Left cardiac atrium (tissue), 4 donors: ENCODE measurements at places on chromosomes 3 and 15. TPM values are rescaled to one million over a fixed set of nuclear protein-coding genes. Genes with fewer than 3 reads are reported as not detected.

Gene ISY1
- 28.3 TPM for total RNA-seq

Gene NUDT16
- total RNA-seq = 25.4 TPM

Gene NECTIN3
- total RNA-seq = 13.2 TPM

Gene SLC7A14
- total RNA-seq = 0.03 TPM

Gene KLF15
- total RNA-seq = 32.4 TPM

Gene ITIH1
- not detected for total RNA-seq
